Esophagus squamous epithelium (tissue), 5 donors: ENCODE measurements at places on chromosomes 2 and 18.

GRCh38 chr2:23390152-23390551 lies 5.2 kb downstream of the KLHL29 start:
- no peak for DNase-seq

- no peak for DNase-seq
Observed at GRCh38 chr2:197307236-197307932, 3.2 kb downstream of the ANKRD44 start.

DNA sequence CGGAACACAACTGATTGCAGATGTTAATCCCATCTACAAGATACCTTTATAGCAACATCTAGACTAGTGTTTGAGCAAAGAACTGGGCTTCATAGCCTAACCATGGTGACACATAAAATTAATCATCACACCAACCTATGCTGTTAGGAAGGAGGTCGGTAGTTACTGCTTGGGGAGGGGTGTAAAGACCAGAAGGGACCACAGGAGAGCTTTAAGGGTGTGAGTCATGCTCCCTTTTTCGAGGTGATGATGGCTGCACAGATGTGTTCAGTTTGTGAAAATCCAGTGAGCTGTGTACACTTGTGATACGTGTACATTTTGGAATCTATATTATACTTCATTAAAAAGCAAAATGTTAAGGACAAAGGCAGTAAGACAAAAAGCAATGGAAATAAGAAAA lies 4.6 kb upstream of the SEH1L start:
- DNase-seq: no peak

DNA sequence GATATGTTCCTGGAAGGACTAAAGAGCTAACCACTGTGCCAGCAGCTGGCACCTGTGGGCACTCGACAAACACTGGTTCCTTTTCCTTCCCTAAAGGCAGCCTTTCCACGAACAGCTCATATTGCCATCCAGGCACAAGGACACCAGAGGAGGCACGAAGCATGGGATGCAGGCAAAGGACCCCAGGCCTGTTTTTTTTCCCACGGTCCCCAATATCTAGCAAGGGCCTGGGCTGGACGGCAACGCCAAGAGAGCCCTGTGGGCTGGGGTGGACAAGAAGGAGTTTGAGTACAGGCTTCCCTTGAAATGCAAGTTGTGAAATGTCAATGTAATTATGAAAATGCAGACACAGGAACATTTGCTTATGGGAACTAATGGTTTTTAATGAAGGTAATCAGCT lies 135.9 kb downstream of the CYP26B1 start:
- DNase-seq: no peak

DNA sequence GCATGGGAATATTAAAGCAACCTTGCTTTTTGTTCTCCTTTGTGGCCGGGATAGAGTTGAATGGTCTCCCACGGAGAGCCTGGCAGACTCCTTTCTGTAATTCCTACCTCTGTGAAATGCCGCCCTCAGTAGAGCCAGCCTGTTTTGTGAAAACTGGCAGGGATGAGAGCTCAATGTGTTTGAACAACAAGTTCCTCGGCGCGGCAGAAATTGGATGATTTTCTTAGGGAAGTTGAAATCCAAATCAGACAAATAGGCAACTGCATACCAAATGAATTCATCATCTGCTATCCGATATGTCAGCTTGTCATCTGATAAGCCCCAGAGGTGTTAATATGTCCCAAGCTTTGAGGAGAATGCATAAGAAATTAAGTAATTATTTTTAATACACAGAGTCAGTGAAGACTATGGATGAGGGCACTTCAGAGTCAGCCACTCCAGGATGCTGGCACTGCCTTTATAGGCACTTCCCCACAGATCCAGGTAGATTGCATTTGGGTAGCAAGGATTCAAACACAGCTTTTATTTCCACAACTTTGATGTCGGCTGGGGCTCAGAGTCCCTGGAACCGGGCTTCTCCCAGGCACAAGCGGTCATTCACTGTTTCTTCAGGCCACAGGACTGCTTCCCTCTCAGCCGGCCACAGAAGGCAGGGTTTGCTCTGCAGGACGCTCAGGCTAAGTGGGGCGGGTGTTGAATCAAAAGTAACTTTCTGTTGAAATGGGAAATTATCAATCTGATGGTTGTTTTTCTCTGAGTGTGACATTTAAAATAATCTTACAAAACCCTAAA lies 82.8 kb upstream of the REV1 start:
- DNase-seq: no peak

DNA sequence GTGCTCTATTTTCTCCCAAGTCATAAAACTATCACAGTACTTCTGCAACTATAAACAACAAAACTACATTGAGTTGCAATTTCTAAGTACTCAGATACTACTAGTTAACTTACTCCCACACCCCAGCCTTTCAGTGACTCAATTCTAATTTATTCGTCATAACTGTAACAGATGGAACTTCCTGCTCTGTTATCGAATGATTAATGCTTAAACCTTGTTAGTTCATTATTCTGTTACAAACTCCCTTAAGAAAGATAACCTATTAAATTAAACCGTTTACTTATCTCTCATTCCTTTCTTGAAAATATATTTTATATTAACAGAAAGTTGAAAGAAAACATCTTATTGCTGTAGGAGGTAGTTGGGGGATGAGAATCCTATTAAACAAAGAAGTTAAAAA lies 17.0 kb downstream of the TNFAIP6 start:
- no peak for DNase-seq

DNA sequence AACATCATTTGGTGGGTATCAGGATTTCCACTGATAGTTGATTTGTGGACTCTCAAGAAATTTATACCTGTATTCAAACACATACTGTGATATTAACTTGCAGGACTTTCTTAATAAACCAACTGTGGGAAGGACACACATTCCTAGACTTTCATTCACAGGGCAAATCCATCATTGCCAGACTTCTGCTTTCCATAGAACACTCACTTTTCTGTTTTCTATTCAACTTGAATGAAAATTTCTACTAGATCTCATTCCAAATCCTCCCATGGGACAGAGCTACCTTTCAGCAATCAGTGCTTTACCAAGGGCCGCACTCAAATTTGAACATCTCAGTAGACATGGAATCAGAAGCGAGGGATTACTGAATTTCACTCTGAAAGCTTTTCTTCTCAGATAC lies 612.5 kb downstream of the IRS1 start:
- DNase-seq: no peak

DNA sequence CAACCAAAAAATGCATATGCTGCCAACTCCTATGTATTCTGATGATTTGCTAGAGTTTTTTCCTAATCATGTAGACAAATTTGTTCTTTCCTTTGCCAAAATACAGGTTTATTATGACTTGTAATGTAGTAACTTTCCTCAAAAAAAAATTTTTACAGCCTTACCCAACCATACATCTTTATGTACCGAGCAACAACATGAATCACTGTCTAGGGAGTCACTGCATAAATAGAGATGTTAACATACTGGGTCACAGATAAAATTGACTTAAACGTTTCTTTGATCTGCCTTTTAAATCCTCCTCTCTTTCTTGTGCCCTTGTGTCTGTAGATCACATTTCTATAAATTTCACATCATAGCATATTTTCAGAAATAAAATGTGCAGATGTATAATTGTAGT lies 143.6 kb downstream of the MBD2 start:
- no peak for DNase-seq

DNA sequence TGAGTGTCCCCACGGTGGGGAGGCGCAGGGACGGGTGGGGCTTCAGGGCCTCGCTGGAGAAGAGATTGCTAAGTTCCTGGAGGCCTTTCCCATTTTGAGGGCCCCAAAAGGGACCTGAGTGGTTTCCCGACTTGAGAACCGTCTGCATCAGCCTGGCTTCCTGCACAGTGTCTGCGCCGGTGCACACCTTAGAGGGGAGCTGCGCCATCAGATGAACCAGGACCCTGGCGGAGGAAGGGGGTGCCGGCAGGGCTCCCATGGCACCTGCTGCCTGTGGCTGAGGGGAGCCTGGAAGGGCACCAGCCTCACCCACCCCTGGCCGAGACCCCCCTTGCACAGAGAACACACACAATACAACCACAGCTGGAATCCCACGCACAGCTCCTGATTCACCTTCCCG lies 465.1 kb upstream of the MYT1L start:
- no peak for DNase-seq

GRCh38 chr2:170095380-170095779 lies 82.6 kb upstream of the MYO3B start:
- DNase-seq: no peak

- DNase-seq: no peak
Observed at GRCh38 chr2:121791290-121791689, 35.8 kb downstream of the TSN start.

GRCh38 chr2:227939271-227940027 lies 68.0 kb downstream of the DAW1 start:
- DNase-seq: no peak

DNA sequence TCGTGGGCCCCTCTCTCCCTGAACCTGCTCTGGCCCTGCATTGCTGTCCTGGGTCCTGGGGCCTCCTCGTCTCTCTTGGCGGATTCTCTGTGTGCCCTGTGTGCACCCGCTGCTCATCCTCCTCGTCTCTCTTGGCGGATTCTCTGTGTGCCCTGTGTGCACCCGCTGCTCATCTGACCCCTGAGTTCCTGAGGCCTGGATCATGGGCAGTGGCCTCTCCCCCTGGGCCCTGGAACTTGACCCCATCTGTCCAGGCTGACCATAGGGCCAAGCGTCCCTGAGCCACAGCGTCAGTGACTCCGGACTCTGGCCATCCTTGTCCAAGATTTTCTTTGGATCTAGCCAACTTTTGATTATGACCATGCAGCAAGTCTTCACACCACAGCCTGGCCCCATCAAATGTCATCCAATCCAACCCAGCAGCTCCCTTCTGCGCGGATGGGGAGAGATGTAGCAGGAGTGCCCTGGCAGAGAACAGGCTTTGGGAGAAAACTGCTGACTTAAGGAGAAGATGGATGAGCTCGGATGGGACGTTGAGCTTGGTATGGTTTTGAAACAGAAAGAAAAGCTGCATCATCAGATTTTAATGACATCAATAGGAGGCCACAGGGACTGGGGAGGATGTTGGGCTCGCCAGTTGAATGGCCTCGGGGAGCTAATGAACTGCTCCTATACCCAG lies 455.1 kb upstream of the HS6ST1 start:
- DNase-seq: no peak

GRCh38 chr2:113005030-113005509 lies at the start of gene IL36A:
Gene IL36A (plus strand): TSS chr2:113005459. CDS start chr2:113005872, 413 bp downstream.
- no peak for DNase-seq

DNA sequence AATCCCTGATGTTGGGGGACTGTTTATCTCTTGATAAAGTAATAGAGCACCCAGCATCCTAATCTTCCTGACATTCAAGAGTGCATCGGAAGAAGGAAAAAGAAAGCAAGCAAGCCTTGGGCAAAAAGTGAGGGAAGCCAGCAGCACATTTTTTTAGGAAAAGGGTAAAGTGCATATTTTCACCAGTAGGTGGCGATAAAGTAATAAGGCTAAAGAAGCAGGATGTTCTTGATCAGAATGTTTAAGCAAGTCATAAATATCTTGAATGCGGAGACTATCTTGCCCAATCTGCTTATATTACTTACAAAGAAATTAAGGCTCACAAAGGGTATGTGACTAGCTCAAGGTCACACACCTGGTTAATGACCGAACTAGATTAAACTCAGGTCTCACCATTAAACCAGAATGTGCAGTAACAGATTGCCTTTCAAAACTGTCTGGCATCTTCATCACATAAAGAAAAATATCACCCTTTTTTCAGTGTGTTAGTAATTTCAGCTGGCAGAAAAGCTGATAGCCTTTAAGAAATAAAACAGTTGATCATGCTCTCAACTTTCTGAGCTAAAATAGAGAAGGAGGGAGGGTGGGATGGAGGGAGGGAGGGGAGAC lies 83.8 kb downstream of the VIT start:
- DNase-seq: no peak

GRCh38 chr2:155125585-155126230 lies 427.2 kb downstream of the KCNJ3 start:
- no peak for DNase-seq
